ENCODE measurements at places on chromosomes 12 and 14.

DNA sequence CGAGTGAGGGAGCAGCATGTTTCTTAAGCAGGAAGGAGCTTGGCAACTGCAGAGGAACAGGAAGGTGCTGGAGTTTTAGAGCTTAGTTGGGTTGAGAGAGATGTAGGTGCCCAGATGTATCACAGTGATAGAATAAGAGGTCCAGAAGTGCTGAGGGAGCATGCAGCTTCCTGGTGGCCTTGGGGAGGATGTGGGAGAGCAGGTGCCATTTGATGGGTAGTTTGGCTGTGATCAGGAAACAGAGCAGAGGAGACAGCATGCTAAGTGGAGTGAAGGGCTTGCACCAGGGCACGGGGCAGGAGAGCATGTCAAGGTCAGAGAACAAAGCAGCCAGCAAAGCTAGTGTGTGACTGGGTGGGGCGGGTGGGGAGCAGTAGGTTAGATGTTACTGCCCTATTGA, 74.8 kb downstream of the PAPOLA start:
- DNase-seq: no peak

- no peak for DNase-seq
Observed at GRCh38 chr14:41654196-41654595, 47.5 kb downstream of the LRFN5 start.

- no peak for DNase-seq
Observed at GRCh38 chr14:76547831-76548230, 171.9 kb downstream of the ESRRB start.

GRCh38 chr14:54784060-54784459, 118.6 kb downstream of the GCH1 start:
- no peak for DNase-seq

GRCh38 chr12:107092669-107093416, 506 bp downstream of the CRY1 start:
- peak; percentile 54 for DNase-seq

- DNase-seq: no peak
Observed at GRCh38 chr12:124361996-124362395, 67.1 kb downstream of the RFLNA start.

DNA sequence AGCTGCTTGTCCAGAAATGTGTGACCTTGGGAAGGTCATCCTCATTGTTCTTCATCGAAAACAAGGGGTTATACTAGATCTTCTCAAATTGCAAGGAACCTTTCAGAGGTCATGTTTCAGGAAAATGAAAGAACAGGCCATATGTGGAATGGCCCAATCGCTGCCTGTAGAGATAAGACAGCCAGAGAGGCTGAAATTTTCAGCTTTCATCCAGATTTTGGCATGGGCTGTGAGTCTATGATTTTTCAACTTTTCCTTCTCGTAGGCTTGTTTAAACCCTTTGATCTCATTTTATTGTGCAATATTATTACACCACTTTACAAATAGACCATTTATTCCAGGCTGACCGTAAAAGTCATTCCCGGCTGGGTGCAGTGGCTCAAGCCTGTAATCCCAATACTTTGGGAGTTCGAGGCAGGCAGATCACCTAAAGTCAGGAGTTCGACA, 17.1 kb upstream of the ATXN2 start:
- no peak for DNase-seq

DNA sequence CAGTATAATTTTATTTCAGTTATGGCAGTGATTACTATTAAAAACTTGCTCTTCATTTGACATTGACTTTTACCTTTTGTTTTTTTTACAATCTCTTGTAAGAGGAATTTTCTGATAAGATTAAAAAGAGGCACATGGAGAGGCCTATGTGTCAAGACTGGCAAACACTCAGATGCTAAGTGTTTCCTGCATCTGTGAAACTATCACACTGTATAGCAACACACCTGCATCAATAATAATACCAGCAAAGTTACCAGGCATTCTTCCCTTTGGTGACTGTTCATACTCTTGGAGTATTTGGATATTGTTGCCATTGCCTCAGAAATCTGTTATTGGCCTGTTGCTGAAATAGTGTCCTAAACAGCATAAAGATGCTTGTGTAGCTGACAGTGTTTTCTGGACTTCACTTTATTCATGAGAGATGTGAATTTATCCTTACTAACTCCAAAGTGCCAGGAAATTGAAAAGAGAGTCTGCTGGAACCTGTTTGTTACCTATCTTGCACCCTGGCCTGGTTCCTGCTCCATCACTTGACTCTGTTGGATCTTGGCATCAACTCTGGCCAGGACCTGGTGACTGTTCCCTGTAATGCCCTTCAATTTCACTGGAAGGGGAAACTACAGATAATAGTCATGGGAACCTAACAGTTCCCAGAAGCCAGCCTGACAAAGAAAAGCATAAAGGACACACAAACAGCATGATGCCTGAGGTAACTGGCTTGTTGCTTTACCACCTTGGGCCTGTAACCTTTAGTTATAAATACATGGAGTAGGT, 19.8 kb downstream of the SLC16A7 start:
- no peak for DNase-seq

GRCh38 chr12:17344649-17345048, 738.7 kb upstream of the LMO3 start:
- DNase-seq: no peak

GRCh38 chr14:89093083-89093730, 268.8 kb downstream of the TTC8 start:
- no peak for DNase-seq

DNA sequence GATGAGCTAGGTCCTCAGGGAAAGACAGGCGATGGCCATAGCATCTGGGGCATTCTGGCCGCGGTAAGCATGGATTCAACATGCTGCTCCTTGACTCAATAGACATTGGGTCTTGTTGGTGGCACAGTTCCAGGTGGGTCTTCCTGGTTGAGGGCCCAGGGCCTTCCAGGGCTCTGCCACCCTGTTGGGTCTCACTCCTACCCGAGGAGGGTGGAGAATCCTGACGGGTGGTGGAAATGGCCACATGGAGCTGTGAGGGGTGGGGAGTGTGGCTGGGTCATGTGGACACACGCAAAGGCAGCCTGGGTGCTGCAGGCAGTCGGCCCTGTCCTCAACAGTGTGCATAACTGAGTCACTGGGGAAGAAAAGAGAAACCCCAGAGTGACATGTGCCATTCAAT, 148.1 kb downstream of the KIF26A start:
- no peak for DNase-seq

- no peak for DNase-seq
Observed at GRCh38 chr14:103386713-103387329, 1.6 kb downstream of the MARK3 start.

DNA sequence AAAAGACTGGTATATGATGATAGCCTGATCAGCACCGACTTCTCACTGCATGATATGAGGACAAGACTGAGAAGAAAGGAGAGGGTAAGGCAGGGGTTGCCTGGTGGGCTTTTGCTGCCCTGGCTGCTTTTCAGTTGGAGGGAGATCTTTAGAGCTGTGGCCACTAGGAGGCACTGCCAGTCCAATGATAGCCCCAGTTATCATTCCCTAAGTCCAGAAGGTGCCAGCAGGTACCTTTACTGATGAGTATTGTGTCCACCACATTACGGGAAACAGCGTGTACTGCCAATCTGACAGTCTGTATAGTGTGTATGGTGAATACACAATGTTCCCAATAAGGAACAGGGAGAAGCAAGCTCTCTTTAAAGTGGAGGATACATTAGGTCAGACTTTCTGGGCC, 55.8 kb upstream of the CCDC175 start:
- no peak for DNase-seq

DNA sequence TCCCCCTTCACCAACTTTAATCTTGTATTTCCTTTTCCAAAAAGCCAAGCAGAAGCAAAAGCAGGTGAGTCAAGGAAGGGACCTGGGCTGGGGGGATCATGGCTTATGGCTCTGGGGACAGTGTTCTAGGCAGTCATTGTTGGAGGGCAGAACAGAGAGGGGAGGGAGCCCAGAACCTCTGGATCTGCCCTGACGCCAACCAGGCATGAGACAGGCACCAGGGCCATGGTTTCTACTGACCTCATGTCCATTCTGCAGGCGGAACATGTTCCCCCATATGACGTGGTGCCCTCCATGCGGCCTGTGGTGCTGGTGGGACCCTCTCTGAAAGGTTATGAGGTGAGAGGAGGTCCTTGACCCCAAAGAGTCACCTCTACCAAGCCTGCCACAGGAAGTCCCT, 6.6 kb downstream of the CACNB3 start:
- no peak for DNase-seq

DNA sequence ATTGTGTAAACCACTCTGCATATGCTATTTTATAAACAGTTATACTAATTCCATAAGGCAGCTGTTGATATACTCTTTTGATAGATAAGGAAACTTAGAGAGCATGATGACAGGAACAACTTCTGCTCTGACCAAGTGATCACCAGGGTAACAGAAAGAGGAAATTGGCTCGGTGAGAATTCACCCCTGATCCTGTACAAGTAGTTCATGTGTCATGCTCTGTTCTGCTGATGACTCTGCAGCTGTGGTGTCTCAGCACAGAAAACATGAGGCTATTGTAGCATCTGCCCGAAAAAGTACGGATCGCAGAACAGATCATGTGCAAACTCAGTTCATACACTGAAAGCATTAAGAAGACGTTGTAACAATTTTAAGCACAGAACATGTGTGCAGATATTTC, 345.0 kb downstream of the LRIG3 start:
- no peak for DNase-seq

GRCh38 chr14:85115921-85116320, 414.0 kb upstream of the FLRT2 start:
- DNase-seq: no peak

DNA sequence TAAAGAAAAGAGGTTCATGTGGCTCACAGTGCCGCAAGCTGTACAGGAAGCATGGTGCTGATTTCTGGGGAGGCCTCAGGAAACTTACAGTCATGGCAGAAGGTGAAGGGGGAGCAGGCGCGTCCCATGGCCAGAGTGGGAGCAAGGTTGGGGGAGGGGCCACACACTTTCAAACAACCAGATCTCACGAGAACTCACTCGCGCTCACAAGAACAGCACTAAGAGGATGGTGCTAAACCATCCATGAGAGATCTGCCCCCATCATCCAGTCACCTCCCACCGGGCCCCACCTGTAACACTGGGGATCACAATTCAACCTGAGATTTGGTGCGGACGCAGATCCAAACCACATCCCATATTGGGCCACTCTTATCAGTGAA, 80.5 kb downstream of the CCDC92 start:
- DNase-seq: no peak

DNA sequence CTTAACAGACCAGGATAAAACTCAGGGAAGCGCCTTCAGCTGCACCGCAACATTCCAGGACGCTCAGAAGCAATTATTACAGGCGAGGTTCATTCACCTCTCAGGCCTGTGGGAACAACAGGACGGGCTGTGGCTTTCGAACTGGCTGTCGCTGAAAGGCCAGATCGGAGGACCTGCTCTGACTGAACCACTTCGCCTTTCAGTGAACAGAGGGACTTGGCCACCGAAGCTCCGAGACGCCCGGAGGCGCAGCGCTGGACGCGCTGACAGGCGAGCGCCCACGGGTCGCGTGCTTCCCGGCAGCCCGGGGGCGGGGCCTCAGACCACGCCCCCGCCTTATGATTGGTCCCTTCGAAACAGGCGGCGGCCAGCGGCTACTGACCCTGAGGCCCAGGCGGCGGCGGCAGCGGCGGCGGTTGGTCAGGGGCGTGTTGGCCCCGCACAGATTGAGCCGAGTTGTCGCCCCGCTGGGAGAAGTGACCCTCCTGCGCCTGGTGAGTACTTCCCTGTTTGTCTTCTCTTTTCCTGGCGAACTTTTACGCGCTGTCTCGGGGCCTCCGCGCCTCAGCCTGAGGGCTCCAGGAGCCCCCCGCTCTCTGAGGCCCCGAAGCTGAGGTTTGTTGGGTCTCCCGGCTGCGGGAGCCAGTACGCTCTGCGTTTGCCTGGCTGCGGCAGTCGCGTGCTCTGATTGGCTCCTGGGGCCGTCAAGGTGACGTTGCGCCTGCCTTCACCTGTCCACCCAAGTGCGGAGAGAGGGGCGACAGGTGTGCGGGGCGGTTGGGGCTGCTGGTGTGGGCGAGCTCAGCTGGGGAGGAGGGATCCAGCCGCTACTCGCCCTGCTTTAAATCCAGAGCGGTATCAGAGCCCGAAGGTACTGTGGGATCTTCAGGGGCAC, at the start of gene GAS2L3:
Gene GAS2L3 (plus strand): TSS at position 393 of the 895 bp plus-strand sequence. CDS start 21,221 bp downstream, outside the sequence.
- peak; percentile 77 for DNase-seq

GRCh38 chr14:74977901-74978385, 22.5 kb upstream of the PGF start:
- DNase-seq: no peak

GRCh38 chr14:68268719-68269118, 449.1 kb downstream of the RAD51B start:
- no peak for DNase-seq
